Activated T-helper 9 cell treated with anti-CD3 and anti-CD28 coated beads, Interleukin-2, amount 50 U/mL, for 16 hours (primary cell): ENCODE measurements at places on chromosomes 11 and 22.

DNA sequence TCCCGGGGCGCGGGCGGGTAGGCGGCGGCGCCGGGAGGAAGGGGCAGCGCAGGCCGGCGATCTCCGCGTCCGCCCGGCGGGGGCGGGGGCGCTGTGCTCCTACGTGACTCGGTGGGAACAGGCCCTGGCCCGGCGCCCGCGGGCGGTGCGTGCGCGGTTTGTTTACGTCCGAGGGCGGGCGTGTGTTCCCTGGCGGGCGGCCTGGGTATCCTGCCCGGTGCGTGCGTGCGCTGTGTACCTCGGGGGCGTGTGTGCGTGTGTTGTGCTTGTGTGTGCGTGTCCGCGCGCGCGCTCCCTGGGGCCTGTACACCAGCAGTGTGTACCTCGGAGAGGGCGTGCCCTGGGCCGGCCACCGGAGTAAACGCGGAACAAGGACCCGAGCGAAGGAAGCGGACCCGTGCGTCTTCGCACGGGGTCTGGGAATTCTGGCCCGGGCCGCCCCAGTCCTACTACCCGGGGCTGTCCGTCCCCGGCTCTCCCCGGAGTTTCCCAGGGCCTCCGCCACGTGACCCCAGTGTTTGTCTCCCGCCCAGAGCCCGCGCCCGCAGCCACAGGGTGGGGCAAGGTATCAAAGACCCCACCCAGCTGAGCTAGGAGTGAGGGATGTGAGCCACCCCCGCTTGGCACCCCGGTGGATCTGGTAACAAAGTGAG, 769 bp downstream of the MAFF start:
- peak; percentile 49 for DNase-seq

DNA sequence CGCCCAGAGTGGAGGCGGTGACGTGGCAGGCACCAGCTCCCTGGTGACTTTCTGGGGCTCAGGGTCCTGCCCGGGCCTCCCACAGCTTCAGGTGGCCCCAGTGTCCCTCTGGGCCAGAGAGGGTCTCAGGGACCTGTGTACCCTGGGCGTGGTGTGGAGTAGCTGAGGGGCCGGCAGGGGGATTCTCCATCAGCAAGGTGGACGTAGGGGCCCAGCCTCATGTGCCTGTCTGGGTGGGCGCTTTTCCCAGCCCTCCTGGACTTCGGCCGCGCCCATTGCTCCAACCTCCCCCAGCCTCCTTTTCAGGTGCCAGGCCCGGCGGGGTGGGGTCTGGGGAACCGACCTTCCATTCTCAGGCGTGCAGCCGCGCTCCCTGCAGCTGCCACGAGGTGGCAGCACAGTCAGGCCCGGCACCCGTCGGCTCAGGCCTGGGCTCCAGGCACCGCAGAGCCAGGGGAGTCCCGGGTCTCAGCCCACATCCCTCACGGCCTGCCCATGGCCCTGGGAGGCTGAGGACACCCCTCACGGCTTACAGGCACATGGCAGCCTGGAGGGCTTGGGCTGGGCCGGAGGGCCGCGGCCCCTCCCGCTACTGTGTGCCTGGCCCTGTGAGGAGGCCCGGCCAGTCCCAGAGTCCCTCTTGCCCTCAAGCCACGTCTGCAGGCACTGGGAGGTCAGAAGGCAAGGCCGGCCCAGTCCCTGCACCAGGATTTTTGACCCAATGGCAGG, 19.9 kb upstream of the MUC5B start:
- DNase-seq = peak; percentile 41

GRCh38 chr11:61023966-61024295, 52.5 kb downstream of the CD6 start:
- no peak for DNase-seq

- DNase-seq = peak; percentile 87
Measured at GRCh38 chr11:64894070-64894811, 15.8 kb upstream of the EHD1 start.

- DNase-seq = no peak
Measured at GRCh38 chr11:113885897-113886296, 10.5 kb upstream of the USP28 start.

- no peak for DNase-seq
Measured at GRCh38 chr11:46302866-46303265, 25.4 kb downstream of the CREB3L1 start.

- DNase-seq = no peak
Measured at GRCh38 chr11:20159466-20160381, 551 bp downstream of the DBX1 start.

DNA sequence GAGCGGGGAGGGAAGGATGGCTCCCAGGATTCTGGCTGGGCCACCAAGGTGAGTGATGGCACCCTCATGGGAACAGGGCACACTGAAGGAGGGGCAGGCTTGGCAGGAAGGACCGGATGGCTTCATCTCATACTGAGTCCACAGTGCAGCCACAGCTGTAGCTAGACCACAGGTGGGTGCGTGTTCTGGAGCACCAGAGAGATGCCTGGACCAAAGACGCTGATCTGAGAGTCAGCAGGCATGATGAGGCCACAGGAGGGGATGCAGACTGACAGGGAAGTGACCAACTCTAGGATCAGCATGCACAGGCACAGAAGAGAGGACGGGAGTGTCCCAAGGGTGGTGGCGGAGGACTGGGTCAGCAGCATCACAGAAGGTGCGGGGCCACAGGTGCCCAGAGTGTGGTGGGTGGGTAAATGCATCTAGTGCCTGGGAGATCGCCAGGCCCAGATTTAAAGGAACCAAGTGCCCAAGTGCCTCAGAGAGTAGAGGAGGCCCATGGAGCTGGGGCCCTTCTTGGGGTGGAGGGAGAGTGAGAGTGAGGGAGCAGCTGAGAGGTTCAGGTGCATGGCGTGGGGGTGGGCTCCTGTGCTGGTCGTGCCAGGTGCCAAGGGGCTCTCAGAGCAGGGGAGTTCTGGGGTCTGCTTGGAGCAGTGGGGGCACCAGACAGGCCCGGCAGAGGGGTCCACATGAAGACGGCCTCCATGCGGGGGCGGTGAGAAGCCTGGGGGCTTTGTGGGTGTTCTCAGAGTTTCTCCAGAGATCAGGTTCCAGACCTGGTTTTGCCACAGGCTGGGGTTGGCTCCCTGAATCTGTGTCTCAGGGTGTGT, 113.7 kb downstream of the CEP164 start:
- no peak for DNase-seq

- no peak for DNase-seq
Measured at GRCh38 chr11:74238243-74238642, 67.2 kb downstream of the PPME1 start.

GRCh38 chr11:73188301-73188700, 29.8 kb upstream of the P2RY2 start:
- DNase-seq = no peak

DNA sequence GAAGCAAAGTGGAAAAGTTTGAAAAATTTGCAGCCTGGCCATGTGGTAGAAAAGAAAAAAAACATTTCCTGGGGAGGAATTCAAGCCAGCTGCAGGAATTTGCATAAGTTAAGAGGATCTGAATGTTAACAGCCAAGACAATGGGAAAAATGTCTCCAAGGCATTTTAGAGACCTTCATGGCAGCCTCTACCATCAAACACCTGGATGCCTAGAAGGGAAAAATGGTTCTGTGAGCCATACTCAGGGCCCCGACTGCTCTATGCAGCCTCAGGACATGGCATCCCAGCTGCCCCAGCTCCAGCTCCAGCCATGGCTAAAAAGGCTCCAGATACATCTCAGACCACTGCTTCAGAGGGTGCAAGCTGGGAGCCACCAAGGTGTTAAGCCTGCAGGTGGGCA, 149.1 kb upstream of the SOX6 start:
- no peak for DNase-seq

DNA sequence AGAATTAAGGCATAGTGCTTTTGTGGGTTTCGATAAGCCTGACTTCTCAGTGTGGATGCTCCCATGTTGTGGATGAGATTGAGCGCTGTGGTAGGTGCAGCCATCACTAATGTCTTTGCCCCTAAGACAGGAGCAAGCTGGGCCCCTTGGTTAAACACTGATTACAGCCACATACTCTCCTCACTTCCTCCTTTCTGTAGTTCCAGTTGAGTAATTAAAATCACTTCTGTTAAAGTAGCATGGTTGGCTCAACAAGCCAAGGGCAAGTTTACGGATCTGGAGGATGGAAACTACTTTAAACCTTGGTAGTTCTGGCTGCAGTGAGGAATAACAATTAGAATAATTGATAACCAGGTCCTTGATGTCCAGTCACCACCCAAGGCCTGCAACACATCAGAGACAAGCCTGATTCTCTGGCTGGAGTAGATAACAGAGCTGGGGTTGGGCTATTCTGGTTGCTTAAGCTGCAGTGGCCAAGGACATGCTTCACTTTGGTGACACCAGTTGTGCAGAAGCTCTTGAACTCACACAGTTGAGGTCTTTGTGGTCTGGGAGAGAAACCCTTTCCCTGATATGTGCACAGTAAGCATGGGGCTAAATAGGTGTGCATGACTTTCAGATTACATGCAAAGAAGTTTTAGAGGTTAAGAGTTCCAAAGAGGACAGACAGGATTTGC, 81.3 kb downstream of the KIRREL3 start:
- no peak for DNase-seq

DNA sequence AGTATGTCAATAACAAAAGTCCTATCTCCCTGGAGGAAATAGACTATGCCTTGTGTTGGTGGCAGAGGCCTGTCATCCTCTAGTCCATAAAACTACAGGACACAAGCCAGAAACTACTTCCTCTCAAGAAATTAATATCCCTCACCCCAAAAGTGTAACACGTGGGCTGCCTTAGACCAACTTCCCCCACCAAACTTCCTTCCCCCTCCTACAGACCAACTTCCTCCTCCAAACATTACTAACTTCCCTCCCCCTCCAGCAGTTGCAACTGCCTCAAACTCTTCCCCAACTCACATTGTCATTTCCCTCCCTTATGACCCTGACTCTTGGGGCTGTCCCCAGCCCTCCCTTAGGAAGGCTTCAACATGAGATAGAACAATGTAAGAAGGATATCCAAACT, 6.3 kb downstream of the OR52K2 start:
- DNase-seq = no peak

GRCh38 chr11:75133976-75134375, 16.9 kb upstream of the SLCO2B1 start:
- DNase-seq = no peak

- no peak for DNase-seq
Measured at GRCh38 chr11:112582366-112582765, 321.7 kb upstream of the PLET1 start.

DNA sequence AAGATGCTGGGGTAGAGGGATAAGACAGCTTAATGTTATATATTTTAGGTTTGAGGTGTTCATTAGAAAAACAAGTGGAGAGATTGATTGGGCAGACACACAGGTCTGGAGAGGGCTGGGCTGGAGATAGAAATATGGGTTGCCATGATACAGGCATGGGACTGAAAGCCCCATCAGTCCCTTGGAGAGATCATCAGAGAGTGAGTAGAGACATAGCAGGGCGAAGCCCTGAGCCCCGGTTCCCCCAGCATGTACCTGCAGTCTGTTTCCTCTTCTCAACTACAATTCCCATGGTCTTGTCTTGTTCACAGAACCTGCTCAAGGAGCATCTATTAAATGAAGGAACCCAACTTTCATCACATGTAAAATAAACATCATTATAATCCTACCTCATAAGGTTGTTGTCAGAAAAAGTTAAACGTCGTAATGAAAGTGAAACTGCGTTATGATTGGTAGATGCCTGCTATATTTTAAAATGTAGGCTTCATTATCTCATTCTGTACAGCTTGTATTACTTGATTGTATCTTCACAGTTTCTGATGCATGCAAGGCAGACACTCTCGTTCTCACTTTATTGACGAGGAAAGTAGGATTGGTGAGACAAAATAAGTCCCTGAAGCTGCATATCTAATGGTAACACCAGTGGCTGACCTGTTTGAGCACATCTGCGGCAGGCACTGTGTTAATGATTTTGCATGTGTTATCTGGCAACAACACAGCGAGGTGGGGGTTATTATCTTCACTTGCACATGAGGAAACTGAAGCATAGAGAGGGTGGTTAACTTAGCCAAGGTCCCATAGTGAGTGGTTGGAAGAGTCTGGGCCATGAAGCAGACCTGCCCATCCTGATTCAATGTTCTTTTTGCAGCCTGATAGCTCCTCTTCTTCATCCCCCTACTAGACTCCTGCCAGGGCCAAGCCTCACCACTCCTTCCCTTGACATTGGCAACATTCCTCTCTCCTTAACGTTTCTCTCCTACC, 63.5 kb downstream of the ENDOD1 start:
- no peak for DNase-seq

DNA sequence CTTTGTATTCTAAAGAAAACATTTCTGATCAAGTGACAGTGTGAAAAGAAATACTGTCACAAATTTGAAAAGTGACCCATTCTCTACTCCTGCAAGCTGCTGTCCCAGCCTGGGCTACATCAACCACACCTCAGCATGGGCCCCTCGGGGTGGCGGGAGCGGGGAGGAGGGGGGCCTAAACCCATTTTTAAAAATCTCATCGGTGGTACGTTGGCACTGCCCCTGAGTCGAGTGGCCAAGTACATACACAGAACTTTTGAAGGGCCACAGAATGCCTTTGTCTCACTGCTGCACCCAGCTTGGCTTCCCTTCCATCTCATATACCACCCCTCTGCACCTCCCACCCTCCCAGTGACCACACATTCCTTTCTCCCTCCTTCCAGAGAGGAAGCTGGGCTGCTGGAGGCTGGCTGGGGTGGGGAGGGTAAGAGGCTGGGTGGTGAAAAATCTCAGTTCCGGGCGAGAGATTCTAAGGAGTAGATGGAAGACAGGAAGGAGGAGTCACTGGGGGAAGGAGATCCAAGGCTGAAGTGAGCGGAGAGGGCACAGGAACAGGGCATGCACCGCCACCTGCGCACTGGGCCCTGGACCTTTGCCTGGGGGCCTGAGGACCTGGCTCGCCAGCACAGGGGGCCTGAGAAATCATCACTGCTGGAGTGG, 21.1 kb downstream of the FXYD6 start:
- DNase-seq = no peak

DNA sequence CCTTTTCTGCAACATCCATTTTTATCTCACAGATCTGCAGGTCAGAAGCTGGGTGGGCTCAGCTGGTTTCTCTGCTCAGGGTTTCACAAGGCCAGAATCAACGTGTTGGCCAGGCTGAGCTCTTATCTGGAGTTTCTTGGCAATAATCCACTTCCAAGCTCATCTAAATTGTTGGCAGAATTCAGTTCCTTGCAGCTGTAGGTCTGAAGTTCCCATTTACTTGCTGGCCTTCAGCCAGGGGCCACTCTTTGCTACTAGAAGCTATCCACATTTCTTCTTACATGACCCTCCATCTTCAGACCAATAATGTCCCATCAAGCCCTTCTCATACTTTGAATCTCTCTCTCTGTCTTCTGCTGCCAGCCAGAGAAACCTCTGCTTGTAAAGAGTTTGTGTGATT, 103.5 kb downstream of the WNT11 start:
- no peak for DNase-seq

- no peak for DNase-seq
Measured at GRCh38 chr11:66311470-66311964, 5.3 kb downstream of the CD248 start.
